ENCODE measurements at places on chromosomes 2 and 18.

GRCh38 chr2:18271370-18272147 is 288.9 kb downstream of the RDH14 start:
- DNase-seq: no peak

- DNase-seq: no peak
Observed at GRCh38 chr18:6055711-6056110, 160.4 kb upstream of the TMEM200C start.

DNA sequence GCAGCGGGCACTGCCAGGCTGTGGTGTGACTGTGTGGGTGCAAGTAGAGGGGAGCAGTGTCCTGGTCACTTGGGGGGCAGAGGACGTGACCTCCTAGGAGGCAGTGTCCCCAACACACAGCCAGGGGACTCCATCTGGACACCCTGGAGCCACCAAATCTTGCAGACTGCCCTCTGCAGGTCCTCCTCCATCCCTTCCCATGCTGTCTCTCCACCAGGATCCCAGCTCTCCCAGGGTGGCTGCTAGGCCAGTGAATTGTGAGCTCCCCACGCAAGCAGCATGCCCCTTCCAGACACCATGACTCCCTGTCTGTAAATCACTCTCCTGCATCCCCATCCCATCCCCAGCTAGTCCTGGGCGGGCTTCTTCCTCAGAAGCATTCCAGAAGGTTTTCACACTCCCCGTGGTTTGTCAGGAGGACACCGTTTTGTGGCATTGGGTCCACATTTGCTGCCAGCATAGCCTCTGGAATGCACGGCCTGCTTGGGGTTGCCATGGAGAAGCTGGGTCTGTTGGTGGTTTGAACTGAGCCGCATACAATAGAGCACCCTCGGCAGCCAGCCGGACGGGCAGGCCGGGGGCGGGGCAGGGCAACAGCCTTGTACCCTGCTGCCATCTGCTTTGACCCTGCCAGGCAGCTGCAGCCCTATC is 210.7 kb downstream of the KLHL29 start:
- no peak for DNase-seq

DNA sequence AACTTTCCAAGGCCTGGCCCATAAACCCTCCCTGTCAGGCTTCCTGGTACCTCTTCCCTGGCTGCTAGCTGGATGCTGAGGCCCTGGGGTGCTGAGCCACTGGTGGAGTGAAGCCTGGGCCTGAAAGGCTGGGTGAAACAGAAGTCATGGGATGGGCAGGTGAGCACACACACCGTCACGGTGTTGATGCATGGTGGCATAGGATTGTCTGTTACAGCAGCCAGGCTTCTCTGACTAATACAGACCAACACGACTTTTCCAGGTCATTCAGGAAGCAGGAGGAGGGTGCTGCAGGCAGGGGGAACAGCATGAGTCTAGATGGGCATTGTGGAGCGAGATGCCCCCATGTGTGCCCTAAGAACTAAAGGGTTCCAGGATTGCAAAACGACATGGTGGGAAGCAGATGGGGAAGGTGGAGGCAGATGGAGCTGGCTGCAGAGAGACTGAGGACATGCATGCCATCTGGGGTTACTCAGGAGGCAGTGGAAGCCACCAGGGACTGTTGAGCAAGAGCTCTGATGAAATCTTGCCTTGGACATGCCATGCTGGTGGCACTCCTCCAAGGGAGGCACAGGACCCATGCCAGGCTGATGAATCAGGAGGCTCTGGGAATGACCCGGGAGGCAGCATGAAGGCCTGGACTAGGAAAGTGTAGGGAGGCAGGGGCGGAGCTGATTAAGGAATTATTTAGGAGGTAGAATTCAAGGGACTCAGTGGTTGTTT is 480.9 kb downstream of the TSN start:
- DNase-seq: peak; percentile 7

DNA sequence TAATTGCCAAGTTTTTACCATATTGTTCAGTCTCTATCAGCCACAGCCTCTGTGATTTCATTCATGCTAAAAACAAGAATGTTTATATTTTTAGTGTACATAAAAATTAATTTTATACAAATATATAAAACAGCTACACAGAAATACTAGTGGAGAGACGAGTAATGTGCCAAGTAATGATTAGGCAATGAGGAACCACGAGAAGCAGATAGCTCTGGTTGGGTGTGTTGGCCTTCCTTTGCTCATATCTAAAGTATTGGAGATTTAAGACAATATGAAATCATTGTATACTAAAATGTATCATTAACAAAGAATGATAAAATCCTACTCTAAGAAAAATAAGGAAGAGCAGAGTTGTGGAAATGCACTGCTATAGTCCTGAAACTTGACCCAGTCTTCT is 326.7 kb downstream of the AGAP1 start:
- no peak for DNase-seq

DNA sequence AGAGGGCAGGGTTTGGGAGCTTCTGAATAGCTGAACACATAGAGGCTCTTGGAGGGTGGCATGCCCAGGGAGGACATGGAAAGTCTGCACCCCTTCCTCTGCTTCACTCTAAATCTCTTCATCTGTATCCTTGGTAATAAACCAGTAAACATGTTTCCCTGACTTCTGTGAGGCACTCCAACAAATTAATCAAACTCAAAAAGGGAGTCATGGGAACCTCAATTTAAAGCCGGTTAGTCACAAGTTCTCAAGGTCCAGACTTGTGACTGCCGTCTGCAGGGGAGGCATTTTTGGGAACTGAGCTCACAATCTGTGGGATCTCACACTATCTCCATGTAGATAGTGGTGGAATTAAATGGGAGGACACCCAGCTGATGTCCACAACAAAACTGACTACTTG is 33.1 kb upstream of the STON1 start:
- peak; percentile 18 for DNase-seq

GRCh38 chr2:15955232-15955988 is 15.1 kb downstream of the MYCN start:
- DNase-seq: no peak

DNA sequence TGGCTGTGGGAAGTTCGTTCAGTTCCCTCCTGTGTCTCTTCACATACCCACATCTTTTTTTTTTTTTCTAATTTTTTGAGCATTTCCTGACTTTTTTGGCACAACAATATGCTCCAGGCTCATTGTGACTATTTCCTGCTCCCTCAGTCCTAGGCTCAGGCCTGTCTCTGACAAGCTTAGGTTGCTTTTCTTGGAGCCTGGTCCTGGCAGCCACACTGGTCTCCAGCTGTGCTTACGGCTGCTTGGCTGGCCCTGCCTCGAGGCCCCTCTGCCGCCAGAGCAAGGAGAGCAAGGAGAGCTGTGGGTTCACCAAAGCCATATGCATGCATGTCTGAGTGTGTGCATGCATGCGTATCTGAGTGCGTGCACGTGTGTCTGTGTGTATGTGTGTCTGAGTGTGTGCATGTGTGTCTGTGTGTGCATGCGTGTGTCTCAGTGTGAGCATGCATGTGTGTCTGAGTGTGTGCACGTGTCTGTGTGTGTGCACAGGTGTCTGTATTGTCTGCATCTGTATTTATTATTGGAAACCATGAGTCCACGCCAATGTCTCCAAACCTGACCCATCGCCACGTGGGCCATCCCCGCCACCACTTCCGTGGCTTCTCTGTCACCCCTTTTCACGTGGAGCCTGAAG is 766.1 kb upstream of the SALL3 start:
- no peak for DNase-seq

GRCh38 chr2:157800838-157801495 is 75.2 kb downstream of the ACVR1 start:
- no peak for DNase-seq

GRCh38 chr2:98565941-98566340 is 42.4 kb downstream of the COA5 start:
- no peak for DNase-seq

- DNase-seq: no peak
Observed at GRCh38 chr2:40192864-40193669, 258.8 kb downstream of the SLC8A1 start.

DNA sequence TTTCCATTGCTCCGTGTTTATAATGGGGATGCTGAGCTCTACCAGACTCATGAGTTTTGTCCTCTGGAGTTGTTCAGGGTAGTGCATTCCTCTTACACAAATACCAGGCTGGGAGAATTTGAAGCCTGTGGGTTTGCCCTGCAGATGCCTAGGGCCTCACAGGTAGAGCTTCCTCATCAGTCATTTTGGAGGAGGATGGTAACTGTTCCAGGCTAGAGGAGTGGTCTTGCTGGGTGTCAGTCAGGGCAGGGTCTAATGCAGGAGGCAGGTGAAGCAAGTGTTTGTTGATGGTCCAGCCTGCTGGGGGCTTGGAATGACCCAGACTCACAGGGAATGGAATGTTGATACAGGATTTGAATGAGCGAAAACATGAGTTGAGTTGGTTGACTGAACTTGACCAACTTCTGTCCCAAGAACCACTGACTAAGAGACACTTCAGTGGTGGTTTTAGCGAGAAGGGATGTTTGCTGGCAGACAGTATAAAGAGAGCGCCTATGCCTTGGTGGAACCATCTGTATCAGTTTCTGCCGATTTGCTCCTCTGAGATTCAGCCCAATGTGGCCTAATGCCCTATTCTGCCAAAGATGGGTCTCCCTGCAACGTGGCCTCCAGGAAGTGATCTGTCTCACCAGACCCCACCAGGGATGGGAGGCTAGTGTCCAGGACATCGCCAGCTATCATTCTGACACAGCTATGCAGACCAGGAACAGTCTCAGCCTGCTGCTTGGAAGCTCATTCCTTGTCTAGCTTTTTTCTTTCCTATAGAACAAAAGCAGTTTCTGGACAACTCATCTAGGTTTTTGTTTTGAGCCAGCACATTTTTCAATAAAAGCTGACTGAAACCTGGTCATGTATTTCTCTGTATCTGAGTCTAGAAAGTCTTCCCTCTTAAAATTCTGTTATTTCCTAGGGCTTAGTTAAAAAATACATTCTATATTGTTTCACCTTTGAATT is 9.3 kb downstream of the IL1R2 start:
- no peak for DNase-seq
